ENCODE measurements at places on chromosomes 2 and 18. TPM values are rescaled to one million over a fixed set of nuclear protein-coding genes. Genes with fewer than 3 reads are reported as not detected.

FAM110C gene
- total RNA-seq = 9.7 TPM

GAL3ST2 gene
- total RNA-seq = 0.40 TPM

GCC2 gene
- total RNA-seq = 33.9 TPM

HAAO gene
- 13.0 TPM for total RNA-seq

ACADL gene
- total RNA-seq = 34.8 TPM

LYPD6B gene
- 12.4 TPM for total RNA-seq

DLGAP1 gene
- 5.2 TPM for total RNA-seq

CXCR2 gene
- total RNA-seq = 7.4 TPM

ADD2 gene
- total RNA-seq = 3.0 TPM

CCDC85A gene
- 10.5 TPM for total RNA-seq

HOXD10 gene
- total RNA-seq = not detected

IL1RL1 gene
- total RNA-seq = 1.5 TPM

Measured in lung (tissue), 17 donors.